ENCODE measurements at places on chromosomes 16 and 17. TPM values are rescaled to one million over a fixed set of nuclear protein-coding genes. Genes with fewer than 3 reads are reported as not detected.

DNA sequence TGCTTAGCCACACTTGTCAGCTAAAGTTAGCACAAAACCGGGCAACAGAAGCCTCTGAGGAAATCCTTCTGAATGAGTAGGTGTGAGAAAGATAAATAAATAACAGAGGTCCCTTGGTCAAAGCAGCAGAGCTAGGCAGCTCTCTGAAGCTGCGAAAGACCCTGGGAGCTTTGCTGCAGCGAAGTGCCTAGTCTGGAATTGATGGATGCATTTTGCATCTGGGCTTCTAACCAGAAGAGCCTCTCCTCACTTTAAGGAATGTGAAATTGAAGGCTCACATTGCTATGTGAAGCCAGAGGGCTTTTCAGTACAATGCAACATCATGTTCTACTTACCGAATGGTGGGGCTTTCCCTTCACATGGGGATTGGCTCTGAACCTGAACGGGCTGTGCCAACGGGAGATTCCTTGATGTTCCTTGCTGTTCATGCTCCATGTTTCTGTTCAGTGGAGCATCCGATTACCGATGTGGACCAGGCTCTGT lies 274.6 kb downstream of the HS3ST3B1 start:
- no peak overlapping the region for H3K27ac ChIP-seq
- no peak overlapping the region for H3K4me3 ChIP-seq
- DNase-seq: no peak
- peaks cover 19% of the 10 kb centered on the region for H3K27me3 ChIP-seq
- peaks cover 2% of the 10 kb centered on the region for H3K4me1 ChIP-seq

DNA sequence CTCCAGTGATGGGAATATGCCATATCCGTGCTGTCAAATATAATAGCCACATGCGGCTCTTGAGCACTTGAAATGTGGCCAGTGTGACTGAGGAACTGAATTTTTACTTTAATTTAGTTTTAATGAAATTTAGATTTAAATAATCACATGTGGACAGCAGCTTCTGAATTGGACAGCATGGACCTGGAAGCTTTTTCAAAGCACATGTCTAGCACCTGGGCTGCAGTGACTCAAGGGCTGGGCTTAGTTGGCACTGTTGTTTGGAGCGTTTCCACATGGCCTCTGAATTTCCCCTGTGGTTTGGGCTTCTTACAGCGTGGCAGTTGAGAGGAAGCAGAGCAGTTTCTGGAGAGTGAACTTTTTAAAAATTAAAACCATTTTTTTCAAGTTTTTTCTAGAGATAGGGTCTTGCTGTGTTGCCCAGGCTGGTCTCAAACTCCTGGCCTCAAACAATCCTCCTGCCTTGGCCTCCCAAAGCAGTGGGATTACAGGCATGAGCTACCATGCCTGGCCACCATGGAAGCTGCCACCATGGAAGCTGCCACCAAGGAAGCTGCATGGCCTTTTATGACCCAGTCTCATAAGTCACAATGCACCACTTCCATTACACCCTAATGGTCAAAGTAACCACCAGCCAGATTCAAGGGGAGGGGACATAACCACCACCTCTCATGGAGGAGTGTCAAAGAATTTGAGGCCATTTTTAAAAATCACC lies 6.7 kb upstream of the TOB1 start:
- H3K4me1 ChIP-seq: peaks cover 9% of the 10 kb centered on the region
- no peak overlapping the region for H3K4me3 ChIP-seq
- peaks cover 10% of the 10 kb centered on the region for H3K27me3 ChIP-seq
- DNase-seq: peak; percentile 23
- no peak overlapping the region for H3K27ac ChIP-seq

DNA sequence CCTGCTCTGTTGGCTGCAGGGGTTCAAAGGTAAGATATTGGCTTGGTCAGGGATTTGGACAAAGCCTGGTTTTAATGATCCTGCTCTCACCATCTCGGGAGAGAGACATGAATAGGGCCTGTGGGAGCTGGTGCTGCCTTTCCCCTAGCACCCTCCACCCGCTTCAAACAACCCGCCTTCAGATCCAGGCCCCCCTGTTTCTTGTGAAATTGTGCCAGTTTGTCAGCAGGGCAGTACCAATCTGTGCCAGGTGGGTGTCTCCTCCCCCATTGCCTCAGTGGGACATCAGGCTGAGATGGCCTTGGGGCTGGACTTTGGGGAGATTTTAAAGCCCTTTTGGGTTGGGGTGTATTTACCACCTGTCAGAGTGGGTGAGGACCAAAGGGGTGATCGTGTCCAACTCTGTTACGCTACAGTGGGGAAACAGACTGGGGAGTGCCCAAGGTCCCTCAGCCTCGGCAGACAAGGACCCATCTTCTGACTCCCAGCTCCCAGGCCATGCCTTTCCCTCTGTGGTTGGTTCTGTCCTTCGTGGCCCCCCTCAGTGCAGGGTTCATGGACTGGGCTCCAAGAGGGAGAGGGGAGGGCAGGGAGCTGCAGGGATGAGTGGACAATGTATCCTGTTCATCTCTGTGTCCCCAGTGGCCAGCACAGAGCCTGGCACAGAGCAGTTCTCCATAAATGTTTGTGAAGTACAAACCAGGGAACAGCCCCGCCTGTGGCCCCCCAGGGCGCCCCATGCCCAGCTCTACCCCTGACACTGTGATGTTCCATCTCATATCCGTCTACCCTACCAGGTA lies 3.3 kb downstream of the ARHGAP23 start:
- H3K4me1 ChIP-seq: peaks cover 30% of the 10 kb centered on the region
- H3K27ac ChIP-seq: no peak overlapping the region
- no peaks in the 10 kb centered on the region for H3K27me3 ChIP-seq
- no peak overlapping the region for H3K4me3 ChIP-seq

- H3K4me3 ChIP-seq: no peak overlapping the region
- no peaks in the 10 kb centered on the region for H3K27me3 ChIP-seq
- no peaks in the 10 kb centered on the region for H3K36me3 ChIP-seq
- H3K27ac ChIP-seq: no peak overlapping the region
Measured at GRCh38 chr17:71741836-71742235, 379.0 kb upstream of the SOX9 start.

Gene RHBDF1
- 39.5 TPM for total RNA-seq

Gene HS3ST3A1
- 7.1 TPM for total RNA-seq

Measured in osteoblast (primary cell).